ENCODE measurements at places on chromosomes 7 and 10.

DNA sequence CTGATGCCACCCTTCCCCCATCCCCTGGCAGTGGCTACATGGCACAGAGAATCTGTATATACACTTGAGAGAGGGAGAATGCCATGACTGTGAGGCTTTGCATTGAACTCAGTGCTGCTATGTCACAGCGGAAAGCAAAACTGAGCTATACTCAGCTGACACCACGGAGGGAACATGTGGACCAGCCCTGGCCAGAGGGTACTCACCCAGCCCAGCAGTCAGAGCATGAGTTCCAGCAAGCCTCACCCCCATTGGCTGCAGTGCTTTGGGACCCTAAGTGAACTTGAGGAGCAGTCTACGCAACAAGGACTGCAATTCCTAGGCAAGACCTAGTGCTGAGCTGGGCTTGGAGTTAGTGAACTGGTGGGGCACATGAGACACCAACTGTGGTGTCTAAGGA is 10.3 kb upstream of the AOC1 start:
- DNase-seq = no peak

- DNase-seq = no peak
Measured at GRCh38 chr10:64760371-64760770, 1239.2 kb downstream of the REEP3 start.

GRCh38 chr10:71801361-71801760 is 28.0 kb upstream of the VSIR start:
- DNase-seq = no peak

DNA sequence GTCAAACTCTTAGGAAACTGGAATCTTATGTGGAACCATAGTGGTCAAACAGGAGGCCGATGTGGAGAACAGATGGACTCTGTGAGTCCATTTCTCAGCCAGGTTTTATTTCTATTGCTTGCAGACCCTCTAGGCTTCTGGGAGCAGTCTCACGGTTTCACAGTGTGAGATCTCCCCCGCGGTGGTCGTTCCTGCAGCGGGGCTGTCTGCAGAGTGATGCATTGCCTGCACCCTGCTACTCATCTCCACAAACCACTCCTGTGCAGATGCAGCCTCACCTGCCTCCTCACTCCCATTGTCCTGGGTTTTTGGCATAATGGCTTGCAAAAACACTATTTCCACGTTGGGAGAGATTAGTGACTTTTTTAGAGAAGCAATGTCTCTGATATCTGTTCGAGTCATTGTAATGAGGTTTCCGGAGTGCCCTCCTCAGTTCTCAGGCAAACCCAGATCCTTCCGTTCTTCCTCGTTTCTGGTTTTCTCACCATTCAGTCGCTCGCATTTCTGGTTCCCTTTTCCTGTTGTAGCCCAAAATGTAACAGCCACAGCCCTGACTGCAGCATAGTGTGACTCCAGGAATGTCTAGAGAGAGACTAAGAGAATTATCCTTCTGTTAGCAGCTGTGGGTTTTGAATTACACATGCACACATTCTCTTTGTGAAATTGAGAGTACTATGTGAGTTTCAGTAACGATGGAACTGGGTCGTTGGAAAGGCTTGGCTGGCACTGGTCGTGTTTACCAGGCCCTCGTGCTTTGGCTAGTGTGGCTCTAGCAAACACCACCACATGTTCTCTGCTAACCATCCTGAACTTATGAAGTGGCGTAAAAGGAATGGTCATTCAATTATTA is 30.2 kb downstream of the ACADSB start:
- DNase-seq = no peak

DNA sequence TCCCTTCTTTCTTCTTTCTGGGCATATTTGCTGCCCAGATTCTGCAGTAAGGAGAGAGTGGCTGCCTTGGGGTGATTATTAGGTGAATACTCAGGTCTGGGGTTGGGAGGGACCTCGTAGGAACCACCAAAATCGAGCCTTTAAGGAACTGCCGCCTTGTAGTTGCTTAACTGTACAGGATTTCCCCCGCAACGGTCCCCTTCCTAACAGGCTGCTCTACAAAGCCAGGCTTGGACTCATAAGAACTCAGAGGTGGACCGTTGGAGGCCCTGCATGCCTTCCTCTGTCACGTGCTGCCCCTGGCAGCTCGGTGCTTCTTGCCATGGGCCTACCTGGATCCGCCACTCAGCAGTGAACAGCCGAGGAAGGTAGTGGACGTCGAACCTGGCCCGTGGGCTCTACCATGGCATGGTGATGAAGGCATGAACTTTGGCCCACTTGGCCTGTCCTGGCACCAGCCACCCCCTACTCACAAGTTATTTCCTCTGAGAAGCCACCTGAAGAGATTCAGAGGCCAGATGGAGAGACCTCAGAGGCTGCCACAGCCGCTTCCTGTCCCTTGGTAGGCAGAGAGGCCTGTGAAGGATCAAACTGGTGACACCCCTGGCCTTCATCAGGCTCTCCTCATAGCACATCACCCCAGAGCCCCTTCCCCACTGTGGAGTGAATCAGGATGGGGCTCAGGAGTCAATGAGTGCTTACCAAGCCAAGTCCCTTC is 54.6 kb downstream of the NOD1 start:
- DNase-seq = no peak

DNA sequence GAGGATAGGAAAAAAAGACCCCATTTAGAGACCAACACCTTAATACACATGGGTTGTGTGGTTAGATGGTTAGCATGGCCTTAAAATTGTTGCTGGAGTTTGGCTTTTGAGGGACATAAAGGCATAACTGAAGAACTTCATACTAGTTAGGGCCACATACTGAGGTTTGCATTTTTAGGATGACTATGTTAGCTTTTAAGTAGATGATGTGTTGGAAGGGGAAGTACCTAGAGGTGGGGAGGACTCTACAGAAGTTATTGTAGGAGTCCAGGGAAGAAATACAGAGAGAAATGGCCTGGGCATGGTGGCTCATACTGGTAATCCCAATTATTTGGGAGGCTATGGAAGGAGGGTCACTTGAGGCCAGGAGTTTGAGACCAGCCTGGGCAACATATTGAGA is 40.5 kb downstream of the ENTPD1 start:
- DNase-seq = no peak

Measured in WERI-Rb-1 (cell line).